Retina (tissue), 1 donor: ENCODE measurements at places on chromosomes 16 and 17.

DNA sequence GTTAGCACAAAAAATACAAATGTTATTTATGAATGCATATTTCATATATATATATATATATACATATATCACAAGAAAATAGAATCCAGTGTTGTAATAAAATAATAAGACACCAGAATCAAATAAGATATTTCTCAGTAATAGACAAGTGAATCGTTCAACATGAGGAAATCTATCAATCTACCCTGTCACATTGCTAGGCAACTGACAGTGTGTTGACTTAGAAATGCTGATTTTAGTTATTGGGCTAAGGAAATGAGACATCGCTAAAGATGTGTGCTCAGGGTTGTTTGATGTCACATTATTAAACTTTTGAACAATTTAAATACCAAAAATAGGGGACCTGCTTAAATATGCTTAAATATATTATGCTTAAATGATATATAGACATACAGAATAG is 49.9 kb upstream of the DNAH9 start:
- no peak for DNase-seq

- no peak for DNase-seq
These were observed 8.8 kb downstream of the MLYCD start for GRCh38 chr16:83907631-83908250.

- peak; percentile 74 for DNase-seq
These were observed 135.8 kb downstream of the TRIM37 start for GRCh38 chr17:58970609-58971450.

- no peak for DNase-seq
These were observed 11.4 kb upstream of the ITGA3 start for GRCh38 chr17:50044483-50044882.

DNA sequence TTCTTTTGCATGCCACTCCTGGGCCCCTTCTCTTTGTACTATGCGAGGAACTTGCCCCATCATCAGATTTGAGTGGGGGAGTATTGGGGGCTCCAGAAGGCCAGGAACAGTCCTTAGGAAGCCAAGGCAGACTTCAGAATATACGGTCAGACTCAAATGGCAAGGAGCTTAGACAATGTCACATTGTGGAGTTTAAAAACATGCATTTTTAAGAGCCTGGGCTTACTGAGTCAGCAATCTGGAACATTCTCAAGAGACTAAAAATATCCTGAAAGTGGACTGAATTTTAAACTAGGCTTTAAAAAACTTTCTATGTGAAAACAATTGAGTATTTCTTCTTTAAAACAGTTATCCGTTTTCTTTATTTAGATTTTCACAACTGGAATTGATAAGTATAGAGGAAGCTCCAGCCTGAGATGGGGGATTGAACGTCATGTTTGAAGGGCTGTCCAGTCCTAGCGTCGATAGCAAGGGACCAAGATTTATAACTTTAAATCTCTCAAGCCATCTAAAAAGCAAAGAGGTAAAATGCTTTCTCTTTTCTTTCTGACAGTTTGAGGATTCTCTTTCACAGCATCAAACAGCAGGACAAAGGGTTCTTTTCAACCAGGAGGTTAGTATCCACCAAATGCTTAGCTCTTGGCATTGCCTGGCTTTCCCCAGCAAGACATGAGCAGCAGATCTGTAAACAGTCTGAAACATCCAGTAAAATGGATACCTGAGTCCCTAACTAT is 45.8 kb upstream of the CDRT4 start:
- DNase-seq: no peak

DNA sequence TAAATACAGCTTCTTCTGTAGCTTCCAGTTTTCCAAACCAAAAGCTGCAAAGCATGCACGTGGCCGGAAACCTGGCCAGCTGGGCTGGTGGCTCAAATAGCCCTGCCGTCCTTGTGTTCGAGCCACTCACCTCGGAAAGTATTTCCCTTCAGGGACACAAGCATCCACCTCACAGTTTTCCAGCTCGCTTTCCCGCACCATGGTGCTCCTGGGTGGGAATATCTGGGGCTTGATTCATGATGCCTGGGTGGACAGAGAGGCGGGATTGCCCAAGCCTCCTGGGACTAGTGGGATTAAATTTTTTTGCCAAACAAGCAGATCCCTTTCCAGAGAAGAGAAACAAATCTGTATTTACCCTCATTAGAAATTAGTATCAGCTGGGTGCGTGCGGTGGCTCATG is 7.1 kb upstream of the MVD start:
- DNase-seq: no peak

- peak; percentile 77 for DNase-seq
These were observed at the start of gene C17orf107 for GRCh38 chr17:4899341-4900230. Gene C17orf107 (plus strand): TSS chr17:4899536. CDS start chr17:4899763, 227 bp downstream.

GRCh38 chr16:79969458-79969857 is 368.9 kb upstream of the MAF start:
- DNase-seq: no peak

DNA sequence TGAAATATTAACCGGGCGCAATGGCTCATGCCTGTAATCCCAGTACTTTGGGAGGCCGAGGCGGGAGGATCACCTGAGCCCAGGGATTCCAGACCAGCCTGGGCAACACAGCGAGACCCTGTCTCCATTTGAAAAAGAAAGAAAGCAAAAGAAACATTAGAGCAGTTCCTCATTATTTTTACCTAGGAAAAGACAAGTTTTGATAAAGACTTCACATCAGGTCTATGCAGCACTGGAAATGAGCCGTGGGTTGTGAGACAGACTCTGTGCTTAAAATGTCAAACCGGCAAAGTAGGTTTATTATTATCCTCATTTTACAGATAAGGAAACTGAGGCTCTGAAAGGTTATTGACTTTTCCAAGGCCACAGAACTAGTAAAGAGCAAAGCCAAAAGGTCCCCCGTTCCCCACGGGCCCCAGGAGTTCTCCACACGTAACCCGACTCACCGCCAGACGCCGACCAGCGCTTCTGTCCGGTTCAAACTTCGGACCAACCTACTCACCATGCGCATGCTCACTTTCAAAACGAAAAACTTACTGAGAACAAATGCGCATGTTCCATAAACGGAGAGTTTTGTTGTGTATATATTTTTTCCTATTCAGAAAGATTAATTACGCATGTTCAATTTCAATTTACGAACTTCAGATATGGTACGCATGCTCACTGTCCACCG is 356 bp downstream of the TUBD1 start:
- no peak for DNase-seq

DNA sequence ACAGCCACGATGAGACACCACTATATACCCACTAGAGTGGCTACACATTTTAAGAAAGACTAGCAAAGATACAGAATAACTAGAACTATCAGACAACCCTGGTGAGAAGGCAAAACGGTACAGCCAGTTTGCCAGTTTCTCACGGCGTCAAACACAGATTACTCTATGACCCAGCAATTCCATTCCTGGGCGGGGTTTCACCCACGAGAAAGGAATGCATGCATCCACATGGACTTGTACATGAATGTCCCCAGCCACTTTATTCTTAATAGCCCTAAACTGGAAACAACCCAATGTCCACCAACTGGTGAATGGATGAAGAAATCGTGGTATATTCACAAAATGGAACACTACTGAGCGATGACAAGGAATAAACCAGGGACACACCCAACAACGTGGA is 74.5 kb downstream of the MYH10 start:
- DNase-seq: no peak

DNA sequence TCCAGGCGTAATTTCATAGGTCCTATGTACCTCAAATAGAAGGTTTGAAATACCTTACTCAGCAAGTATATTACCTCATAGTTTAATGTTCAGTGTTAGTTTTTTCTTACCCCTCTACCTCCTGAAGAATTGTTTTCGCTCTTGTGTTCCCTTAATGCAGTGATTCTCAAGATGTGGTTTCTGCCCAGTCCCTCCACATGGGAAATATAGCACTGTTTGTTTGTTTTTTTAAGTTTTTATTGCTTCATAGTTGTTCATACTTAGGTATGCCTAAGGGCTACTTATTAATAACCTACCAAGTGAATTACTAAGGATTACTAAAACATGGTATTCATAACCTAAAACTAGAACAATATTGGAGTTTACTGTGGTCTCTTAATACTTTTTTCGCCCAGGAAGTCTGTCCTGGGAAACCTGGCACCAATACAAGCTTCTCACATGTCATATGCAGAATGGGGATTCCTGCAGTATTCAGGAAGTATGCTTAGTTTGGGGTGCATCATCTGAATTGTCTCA is 5.0 kb downstream of the RSPRY1 start:
- DNase-seq: no peak

DNA sequence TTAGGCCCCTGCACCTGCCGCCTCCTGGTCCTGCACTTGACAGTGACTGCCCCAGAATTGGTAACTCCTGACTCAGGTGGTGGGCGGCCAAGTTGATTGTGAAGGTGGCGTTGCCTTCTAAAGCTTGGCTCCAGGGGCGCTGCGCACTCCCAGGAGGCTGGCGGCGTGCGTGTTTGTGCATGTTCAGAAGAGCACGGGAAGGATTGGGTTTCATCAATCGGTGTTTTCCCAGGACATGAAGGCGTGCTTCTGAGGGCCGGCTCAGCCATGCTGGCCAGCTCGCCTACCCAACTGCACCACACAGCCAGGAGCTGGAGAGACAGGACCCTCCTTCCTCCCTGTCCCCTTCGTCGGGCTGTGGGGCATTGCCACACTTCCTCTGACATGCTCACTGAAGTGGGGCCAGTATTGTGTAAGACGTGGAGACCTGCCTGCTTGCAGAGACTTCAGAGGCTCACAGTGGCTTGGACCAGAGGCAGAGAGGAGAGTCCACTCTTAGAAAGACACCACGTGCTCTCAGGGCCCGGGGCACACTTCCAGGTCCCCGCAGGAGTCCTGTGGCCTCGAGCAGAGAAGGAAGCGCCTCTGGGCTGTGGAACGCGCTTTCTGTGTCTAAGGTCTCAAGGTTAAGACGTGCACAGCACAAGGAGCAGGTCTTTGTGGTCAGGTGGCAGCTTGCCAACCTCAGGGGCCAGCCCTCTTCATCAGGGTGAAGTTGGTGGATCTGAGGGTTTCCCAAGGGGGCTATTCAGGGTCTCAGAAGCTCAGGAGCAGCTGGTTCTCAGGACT is 2.8 kb downstream of the RAB40C start:
- DNase-seq: no peak

GRCh38 chr16:87610026-87610425 is 7.7 kb downstream of the JPH3 start:
- DNase-seq: no peak

DNA sequence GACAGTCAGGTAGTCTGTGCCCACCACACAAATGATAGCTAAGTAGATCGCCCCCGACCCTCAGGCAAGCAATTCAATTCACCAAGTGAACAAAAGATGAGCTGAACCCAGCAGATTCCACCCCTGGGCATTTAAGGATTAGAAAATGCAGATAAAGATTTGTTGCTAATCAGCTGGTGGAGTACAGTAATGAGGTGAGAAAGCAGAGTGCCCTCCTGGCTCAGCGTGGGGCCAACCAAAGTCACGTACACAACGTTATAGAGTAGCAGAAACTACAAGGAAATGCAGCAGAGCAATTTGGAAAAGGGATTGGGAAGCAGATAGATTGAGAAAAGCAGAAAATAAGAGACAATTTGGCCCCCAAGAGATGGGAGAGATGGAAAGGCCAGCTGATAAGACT is 91.2 kb downstream of the SOX9 start:
- DNase-seq: no peak

DNA sequence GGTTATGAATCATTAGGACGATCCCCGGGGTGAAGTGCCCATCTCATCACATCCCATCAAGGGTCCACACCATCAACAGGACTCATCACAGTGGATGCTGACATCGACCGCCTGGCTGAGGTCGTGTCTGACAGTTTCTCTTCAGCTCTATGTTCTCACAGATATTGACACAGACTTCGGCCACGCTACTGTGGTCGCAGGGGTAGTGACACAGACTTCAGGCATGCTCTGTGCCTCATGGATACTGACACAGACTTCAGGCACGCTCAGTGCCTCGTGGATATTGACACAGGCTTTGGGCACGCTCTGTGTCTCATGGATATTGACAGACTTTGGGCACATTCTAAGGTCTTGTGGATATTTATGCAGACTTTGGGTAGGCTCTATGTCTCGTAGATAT is 50.1 kb downstream of the KLHDC4 start:
- no peak for DNase-seq

DNA sequence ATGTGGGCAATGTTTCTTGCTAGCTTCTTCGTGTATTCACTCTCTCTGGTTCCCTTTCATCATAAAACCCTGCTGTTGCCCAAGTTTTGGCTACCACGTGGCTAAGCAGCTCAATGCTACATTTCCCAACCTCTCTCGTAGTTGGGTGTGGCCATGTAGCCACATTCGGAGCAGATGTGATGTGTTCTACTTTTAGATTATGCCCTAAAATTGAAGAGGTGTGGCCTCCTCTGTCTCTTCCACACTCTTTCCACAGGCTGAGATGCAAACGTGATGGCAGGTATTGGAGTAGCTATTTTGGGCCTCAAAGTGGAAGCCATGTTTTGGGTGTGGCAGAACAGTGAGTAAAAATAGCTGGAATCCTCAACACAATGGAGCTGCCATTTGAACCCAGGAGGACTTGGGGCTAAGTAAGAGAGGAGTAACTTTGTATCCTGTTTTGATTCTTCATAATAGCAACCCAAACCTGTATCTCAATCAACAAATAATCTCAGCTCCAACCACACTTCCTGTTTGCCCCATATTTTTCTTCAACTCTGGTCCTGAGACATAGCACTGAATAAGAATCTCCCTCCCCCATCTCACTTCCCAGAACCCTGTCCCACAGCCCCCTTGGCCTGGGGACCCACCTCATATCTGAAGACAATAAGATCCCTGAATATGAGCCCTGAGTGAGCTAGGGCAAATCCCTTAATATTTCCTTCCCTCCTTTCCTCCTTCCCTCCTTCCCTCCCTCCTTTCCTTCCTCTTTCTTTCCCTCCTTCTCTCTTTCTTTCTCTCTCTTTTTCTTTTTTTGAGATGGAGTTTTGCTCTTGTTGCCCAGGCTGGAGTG is 4.0 kb downstream of the NUPR1 start:
- no peak for DNase-seq

GRCh38 chr17:65277576-65277975 is 140.4 kb downstream of the RGS9 start:
- DNase-seq: no peak

- DNase-seq: no peak
These were observed 479.1 kb downstream of the SLC39A11 start for GRCh38 chr17:72613396-72613795.

GRCh38 chr17:75182319-75182568 is 515 bp downstream of the SUMO2 start:
- no peak for DNase-seq

- DNase-seq: no peak
These were observed 166.2 kb upstream of the KCNJ16 start for GRCh38 chr17:69908626-69909368.

DNA sequence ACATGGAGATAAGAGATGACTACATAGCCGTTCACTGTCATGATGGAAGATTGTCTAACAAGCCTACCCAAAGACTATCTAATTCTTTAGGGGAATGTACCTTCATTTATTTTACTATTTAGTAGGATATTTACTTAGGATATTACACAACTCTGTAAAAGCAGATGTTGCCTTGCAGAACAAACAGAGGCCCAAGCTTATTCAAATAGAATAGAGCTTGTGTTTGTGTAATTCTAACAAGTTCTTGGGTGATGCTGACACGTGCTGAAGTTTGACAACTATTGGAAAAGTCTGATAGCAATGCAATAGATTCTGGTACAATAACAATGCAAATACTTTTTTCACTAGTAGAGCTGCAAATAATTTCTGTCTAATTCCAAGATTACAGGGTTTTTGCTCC is 447.6 kb downstream of the TOX3 start:
- DNase-seq: no peak
